CD4-positive, alpha-beta T cell treated with Interleukin-17A for 4 hours (primary cell): ENCODE measurements at places on chromosomes 13 and 19.

- no peak for DNase-seq
Measured at GRCh38 chr13:48249018-48249417, 16.0 kb downstream of the ITM2B start.

DNA sequence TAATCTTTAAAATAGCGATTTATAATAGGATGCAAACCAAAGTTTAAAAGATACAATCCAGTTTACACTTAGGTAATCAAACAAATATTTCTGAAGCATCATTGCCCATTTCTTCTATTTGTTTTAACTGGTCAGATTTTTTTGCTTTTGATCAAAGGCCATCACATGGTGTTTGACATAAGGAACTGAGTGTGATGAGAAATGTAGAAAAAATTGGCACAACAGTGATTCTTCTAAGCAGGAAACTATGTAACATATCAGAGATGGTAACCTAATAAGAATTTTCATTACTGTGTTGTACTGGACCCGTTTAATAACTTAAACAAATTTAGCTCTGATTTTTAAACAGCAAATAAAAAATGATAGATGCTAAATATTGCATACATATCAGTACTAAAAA is 644.7 kb upstream of the KLF12 start:
- DNase-seq = no peak

DNA sequence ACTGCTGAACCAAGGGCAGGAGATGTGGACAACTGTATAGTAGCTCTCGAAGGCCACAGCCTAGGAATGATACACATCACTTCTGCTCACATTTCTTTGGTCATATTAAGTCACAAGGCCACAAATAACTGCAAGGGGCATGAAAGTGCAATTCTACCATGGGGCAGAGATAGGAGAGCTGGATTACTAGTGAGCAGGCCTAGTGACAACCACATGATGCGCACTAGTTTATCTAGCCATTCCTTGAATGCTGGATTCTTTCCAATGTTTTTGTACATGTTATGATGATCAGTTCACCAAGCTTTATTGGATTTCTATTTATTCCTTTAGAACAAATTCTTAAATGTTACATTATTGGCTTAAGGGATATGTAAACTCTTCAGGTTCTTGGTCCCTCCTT is 100.7 kb downstream of the MIPEP start:
- DNase-seq = no peak

- no peak for DNase-seq
Measured at GRCh38 chr13:113897161-113897560, 33.3 kb upstream of the GAS6 start.

- DNase-seq = no peak
Measured at GRCh38 chr19:13004273-13004672, 9.0 kb downstream of the NFIX start.
